A673 (cell line): ENCODE measurements at places on chromosomes 1 and 21.

DNA sequence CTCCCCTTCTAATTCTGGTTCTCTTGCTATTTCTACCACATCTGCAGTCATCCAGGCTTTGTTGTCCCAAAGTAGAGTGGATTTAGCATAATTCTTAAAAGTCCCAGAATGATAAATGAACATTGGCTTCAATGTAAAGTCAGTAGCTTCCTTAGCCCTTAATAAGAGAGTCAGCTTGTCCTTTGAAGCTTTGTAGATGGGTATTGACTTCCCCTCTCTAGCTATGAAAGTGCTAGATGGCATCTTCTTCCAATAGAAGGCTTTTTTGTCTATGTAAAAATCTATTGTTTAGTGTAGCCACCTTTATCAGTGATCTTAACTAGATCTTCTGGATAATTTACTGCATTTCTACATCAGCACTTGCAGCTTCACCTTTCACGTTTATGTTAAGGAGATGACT lies 181.4 kb upstream of the B3GALT2 start:
- DNase-seq = no peak

- DNase-seq = no peak
These were observed 17.1 kb downstream of the ATP6V1G3 start for GRCh38 chr1:198523182-198523950.

DNA sequence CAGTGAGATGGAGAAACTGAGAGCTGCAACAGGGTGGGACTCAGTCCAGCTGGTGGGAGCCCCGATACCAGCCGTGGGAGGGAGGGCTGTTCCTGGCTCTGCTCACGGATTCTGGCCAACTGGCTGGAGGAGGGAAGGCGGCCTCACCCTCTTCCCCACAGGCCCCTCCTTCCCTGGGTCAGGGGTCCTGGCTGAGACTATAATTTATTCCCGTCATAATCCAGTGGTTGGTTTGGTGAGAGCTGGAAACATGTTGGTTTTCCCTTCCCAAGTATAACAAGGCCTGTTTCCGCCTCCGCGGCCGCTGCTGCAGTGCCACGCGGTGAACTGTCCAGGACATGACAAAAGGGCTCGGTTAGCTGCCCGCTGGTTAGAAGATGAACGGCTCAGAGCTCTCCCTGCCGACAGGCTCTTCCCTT lies 10.0 kb downstream of the PTPRF start:
- no peak for DNase-seq

DNA sequence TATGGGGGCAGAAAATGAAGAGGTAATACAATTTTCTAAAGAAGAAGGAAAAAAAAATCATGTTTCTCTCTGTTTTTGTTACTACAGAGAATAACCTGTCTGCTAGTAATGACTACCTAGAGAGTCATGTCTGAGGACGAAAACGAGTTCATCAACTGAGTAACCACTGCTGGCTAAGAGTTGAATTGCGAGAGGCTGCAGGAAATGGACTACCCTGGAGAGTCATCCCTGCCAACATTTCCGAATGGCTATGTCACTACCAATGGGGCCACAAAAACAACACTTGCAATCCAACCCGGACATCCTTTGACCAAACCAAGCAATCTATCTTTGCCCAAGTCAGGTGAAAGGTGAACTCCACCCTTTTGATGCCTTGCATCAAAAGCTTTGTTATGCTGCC lies 120.6 kb downstream of the FCRL5 start:
- DNase-seq = no peak

- DNase-seq = no peak
These were observed 356.4 kb upstream of the ST6GALNAC5 start for GRCh38 chr1:76510672-76511557.

GRCh38 chr1:155182052-155182550 lies 8.5 kb downstream of the TRIM46 start:
- DNase-seq = no peak

GRCh38 chr1:234114648-234115307 lies 210.3 kb downstream of the SLC35F3 start:
- peak; percentile 79 for DNase-seq

- DNase-seq = no peak
These were observed 6.0 kb downstream of the FOXO6 start for GRCh38 chr1:41367288-41367642.

GRCh38 chr1:94316836-94317789 lies 79.7 kb upstream of the ARHGAP29 start:
- DNase-seq = no peak

GRCh38 chr1:160575112-160575664 lies 4.1 kb downstream of the CD84 start:
- DNase-seq = no peak

GRCh38 chr1:201326710-201327109 lies 43.4 kb downstream of the PKP1 start:
- no peak for DNase-seq

GRCh38 chr1:109637446-109637845 lies 17.8 kb downstream of the AMPD2 start:
- no peak for DNase-seq

DNA sequence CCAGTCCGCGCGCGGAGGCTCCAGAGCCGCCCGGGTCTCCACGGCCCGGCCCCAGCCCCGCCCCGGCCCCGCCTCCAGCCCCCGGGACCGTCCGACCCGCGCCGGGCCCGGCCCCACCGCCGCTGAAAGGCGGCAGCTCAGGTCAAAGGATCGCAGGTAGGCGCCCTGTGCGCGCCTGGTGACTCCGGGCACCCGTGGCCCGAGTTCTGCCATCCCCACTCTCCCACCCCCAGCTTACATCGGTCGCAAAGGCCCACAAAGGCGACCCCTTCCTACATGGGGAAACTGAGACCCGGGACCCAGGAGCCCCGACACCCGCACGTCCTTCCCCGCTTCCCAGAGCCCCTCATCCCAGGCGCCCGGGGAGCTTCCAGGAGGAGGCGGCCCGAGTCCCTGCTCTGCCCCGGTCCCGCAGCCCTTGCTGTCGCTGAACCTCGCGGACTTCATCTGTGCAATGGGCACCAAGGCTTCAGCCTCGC lies at the start of gene TMEM200B:
Gene TMEM200B (minus strand): TSS at position 17 of the 479 bp plus-strand sequence. CDS start 2,075 bp downstream, outside the sequence.
- DNase-seq = no peak

DNA sequence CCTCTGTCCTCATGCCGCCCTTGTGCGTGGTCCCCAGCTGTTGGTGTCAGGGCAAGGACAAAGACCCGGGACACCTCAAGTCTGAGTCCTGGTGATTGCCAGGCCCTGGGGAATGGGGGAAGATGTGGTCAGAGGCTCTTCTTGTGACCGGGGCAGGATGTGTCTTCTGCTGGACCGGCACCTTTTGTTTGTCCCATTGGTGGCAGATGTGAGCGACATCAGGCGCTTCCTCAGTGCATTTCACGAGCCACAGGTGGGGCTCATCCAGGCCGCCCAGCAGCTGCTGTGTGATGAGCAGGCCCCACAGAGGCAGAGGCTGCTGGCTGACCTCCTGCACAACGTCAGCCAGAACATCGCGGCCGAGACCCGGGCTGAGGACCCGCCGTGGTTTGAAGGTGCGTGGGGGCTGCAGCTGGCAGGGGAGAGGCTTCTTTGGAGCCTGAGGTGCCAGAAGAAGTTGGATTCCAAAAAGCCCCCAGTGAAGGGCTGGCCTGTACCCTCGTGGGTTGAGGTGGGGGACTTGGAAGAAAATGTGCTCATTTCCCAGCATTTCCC lies 8.4 kb downstream of the DFFB start:
- DNase-seq = no peak

GRCh38 chr1:95652423-95652965 lies 418.5 kb downstream of the RWDD3 start:
- DNase-seq = no peak

DNA sequence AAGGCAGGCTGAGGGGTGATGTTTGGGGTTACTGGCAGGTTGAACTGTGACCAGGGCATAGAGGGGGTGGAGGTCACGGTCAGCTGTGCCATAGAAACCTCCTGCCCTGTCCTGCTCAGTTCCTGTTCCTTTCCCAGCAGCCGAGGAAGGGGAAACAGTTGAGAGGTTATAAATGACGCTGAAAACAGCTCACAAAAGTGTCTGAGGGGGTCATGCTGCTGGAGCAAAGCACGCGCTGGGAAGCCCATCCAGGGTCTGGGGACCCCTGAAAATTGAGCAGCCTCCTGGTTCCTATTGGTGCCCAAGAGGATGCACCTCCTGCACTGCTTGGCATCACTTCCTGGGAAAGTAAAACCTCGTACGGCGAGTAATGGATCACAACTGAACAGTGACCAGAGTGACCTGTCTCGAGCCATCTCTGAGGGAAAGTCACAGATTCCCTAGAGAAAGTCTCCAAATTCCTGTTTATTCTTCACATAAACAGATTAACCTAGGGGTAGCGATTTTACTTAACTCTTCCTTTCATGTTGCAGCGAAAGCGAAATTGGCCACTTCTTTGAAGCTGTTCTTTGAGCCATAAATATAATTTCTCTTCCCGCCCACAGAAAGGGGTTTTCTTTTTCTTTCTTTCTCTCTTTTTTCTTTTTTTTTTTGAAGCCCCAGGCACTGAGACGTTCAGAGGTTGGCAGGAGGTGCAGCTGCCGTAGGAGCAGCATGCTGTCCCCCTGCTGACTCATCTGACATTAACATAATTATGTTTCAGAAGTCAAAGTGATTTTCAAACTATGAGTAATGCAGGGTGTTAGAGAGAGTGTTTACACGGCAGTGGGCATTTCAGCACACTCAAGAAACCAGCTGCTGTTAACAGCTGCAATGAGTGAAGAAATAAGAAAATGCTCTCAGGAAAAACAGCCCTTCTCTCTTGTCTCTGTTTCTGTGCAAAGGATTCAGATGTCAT lies 41.8 kb upstream of the ATF3 start:
- DNase-seq = peak; percentile 87

DNA sequence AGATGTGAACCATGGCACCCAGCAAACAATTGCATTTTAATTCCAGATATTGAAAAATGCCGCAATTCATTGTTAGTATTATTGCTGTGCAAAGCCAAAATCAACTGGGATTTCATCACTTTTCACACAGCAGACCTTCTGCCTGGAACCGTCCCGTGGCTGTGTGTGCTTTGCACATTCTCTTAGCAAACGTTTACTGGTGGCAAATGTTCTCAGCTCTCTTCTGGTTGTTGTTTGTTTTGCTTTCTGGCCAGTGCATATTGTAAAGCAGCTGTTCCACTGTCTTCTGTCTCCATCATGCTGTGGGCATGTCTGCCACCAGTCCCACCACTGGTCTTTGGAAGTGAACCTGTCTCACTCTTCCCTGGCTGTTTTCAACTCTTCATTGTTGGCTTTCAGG lies 19.8 kb upstream of the TTLL10 start:
- DNase-seq = no peak

- DNase-seq = no peak
These were observed 5.8 kb upstream of the AHDC1 start for GRCh38 chr1:27609618-27610240.

- DNase-seq = no peak
These were observed 85.8 kb downstream of the SYF2 start for GRCh38 chr1:25146451-25146855.

DNA sequence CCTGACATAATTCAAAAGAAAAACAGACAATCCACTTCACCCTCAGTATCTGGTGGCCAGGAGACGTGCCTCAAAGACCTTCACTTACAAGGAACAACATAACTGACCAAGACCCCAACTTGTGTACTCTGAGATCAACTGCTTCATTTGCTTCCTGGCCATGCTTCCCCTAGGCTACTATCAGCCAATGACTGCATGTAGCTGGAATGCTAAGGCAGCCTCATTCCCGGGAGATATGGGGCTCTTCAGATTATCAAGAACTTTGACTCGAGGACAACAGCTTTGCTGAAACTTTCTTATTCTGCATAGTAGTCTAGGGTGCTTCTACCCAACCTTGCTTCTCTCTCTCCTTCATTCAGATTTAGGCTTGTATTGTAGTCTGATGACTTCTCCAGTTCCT lies 11.7 kb upstream of the UCK2 start:
- DNase-seq = no peak

GRCh38 chr21:29958551-29958950 lies 18.8 kb upstream of the GRIK1 start:
- DNase-seq = peak; percentile 42

- DNase-seq = no peak
These were observed 63.0 kb downstream of the HIVEP3 start for GRCh38 chr1:41855713-41856112.

GRCh38 chr1:160797271-160797709 lies 1.3 kb downstream of the LY9 start:
- no peak for DNase-seq

- DNase-seq = peak; percentile 93
These were observed 14.2 kb downstream of the UTP11 start for GRCh38 chr1:38026592-38027200.

- no peak for DNase-seq
These were observed 129.6 kb downstream of the DPYD start for GRCh38 chr1:97791251-97791650.
